ENCODE measurements at places on chromosomes 2 and 18.

GRCh38 chr2:172655091-172655837 lies 80.4 kb upstream of the RAPGEF4 start:
- DNase-seq, result no peak

DNA sequence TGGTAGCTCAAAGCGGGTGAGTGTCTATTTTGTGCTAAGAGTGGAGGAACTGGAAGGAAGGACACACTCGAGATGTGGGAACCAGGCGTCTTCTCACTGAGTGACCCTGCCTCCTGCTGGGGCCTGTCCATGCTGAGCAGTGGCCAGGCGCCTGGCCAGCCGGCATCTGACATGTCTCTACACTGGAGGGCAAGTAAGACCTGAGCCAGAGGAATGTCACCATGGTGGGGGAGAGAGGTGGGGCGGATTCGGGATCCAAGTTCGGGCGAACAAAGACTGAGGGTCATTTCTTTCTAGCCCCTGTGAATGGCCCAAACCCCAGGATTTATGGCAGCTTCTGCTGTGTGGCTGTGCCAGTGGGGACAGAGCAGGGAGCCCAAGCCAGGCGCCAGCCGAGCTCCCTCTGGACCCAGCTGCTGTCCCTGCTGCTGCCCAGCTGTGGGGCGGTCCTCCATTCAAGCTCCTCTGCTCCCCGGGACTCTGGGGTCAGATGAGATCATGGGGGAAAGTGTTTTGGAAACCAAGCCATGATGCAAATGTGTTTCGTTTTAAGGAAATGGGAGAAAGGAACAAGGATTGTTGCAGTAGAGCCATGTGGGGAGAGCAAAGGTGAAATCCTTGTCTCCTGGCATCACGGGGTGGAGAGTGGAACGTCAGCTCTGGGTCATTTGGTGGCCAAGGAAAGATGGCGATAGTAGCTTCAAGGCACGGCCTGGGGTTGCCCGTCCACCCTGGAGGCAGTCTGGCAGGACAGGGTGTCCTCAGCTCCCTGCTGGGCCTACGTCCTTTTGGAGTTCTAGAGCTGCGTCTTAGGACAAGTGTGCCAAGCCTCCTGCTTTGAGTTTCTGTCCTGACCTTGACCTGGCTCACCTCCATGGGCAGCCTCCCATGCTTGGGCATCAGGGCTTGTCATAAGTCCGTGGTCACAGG lies 8.1 kb downstream of the ACKR3 start:
- DNase-seq, result no peak

DNA sequence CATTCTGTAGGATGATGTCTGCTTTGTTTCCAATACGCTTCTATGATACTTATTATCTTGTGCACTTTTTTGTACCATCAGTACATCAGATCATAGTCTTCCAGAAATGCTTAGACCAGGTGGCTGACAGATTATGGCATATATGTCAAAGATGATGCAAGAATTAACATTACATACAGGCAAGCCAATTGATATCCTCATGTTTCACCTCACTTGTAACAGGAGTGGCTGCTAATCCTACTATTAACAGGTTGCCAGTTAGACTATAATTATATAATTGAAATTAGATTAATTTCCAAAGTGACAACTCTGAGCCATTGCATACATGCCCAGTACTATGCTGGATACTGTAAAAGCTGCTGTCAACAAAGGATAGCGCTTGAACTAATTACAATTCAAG lies 77.2 kb downstream of the TLK1 start:
- DNase-seq, result no peak

DNA sequence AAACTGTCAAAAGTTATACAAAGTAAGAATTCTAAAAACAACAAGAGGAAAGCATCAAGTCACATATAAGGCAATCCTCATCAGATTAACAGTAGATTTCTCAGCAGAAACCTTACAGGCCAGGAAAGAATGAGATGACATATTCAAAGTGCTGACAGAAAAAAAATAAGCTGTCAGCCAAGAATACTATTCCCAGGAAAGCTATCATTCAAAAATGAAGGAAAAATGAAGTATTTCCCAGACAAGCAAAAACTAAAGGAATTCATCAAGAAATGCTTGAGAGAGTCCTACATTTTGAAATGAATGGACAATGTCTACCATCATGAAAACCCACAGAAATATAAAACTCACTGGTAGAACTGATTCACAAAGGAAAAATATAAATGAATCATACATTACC lies 268.9 kb upstream of the OSR1 start:
- DNase-seq, result no peak

GRCh38 chr2:168514692-168515091 lies 58.6 kb downstream of the CERS6 start:
- no peak for DNase-seq

DNA sequence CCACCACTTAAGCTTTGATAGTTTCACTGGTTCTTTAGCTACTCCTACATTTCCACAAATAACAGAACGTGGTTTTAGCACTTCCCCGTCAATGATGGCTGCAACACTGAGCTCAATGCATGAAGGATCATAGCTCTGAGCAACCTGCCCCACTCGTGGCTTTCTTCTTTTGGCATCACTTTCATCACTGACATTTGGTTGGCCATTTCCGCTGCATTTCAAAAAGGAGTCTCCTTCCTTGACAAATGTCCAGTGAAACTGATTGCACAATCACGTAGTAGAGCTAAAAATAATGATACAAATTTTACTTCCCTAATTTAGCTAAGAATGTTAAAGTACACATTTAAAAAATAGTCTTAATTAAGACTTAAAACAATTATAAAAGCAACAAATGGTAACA lies 205.2 kb upstream of the HDAC4 start:
- no peak for DNase-seq
